KG1 (cell line): ENCODE measurements at places on chromosomes 6 and 20.

GRCh38 chr6:6724539-6725467 lies 136.3 kb downstream of the LY86 start:
- peak; percentile 89 for DNase-seq

GRCh38 chr6:56888687-56889086 lies 66.2 kb upstream of the BEND6 start:
- no peak for DNase-seq

- no peak for DNase-seq
These were observed 35.3 kb downstream of the PANK2 start for GRCh38 chr20:3924304-3925112.

DNA sequence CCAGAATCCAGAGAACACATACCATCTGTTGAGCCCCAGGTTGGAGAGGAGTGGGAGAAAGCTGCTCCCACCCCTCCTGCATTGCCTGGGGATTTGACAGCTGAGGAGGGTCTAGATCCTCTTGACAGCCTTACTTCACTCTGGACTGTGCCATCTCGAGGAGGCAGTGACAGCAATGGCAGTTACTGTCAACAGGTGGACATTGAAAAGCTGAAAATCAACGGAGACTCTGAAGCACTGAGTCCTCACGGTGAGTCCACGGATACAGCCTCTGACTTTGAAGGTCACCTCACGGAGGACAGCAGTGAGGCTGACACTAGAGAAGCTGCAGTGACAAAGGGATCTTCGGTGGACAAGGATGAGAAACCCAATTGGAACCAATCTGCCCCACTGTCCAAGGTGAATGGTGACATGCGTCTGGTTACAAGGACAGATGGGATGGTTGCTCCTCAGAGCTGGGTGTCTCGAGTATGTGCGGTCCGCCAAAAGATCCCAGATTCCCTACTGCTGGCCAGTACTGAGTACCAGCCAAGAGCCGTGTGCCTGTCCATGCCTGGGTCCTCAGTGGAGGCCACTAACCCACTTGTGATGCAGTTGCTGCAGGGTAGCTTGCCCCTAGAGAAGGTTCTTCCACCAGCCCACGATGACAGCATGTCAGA lies 77.4 kb downstream of the ASXL1 start:
- no peak for DNase-seq

DNA sequence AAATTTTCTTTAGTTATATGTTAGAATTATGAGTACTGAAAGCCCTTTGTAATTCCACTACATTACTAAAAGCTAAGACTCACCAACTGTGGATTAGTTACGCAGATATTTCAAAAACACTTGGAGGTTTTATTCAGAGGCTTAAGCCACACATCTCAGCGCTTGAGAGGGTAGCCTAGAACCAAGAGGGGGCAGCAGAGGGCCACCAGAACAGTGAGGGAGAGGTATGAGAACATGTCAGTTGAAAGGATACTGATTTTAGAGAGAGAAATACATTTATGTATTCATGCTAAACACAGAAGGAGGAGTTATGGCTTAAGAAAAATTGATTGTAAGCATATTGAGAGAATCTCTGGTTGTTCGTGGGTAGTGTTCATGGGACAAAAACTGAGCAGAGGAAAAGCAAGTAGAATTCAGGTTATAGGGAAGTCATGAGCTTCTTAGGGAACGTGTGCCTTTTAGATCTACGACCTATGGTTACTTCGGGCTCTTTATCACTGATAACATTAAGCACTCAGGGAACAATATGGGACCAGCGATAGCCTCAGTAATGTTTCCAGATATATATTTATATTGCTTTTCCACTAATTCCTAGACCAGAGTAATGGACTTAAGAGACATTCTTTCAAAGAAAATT lies 20.4 kb upstream of the SERINC1 start:
- peak; percentile 39 for DNase-seq

GRCh38 chr6:31558631-31559500 lies 11.5 kb downstream of the NFKBIL1 start:
- peak; percentile 73 for DNase-seq

GRCh38 chr20:1930165-1930564 lies 35.0 kb downstream of the SIRPA start:
- DNase-seq = no peak

DNA sequence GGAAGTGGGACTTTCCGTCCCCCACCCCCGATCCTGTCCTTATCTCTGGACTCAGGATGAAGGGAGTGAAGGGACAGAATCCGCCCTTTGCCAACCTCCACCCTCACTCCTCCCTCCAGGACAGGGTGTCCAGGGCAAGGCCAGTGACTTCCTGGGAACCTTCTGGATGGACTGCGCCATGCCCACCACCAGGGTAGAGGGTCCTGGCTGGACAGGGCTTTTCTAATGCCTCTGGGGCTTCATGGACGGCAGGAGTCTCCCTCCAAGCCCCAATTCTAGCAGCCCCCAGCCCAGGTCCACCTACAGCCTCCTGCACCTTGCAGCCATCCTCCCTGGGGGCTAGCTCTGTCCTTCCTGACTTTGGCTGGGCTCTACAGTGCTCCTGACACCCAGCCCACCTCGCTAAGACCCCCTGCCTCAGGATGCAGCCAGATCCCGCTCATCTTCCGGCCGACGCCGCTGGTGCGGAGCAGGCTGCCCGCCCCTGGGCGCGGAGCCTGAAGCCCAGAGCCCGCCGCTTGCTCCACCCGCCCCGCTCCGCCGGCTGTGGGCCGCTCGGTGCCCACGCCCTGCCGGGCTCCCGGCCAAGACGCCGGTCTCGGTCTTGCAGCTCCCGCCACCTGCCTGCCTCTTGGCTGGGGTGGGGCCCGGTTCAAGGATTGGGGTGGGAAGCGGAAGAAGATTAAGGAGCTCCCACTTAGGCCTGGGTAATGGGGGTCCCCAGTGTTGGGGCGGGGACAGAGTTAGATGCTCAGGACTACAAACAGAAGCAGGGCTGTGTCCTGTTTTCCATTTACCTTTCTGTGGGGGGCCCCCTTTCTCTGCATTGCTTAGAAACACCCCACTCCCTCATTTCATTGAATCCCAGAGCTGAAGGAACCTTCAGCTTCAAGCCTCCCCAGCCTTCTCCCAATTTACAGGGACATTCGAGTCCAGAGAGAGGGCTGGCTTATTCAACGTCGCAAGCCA lies 72.8 kb downstream of the MDGA1 start:
- no peak for DNase-seq

DNA sequence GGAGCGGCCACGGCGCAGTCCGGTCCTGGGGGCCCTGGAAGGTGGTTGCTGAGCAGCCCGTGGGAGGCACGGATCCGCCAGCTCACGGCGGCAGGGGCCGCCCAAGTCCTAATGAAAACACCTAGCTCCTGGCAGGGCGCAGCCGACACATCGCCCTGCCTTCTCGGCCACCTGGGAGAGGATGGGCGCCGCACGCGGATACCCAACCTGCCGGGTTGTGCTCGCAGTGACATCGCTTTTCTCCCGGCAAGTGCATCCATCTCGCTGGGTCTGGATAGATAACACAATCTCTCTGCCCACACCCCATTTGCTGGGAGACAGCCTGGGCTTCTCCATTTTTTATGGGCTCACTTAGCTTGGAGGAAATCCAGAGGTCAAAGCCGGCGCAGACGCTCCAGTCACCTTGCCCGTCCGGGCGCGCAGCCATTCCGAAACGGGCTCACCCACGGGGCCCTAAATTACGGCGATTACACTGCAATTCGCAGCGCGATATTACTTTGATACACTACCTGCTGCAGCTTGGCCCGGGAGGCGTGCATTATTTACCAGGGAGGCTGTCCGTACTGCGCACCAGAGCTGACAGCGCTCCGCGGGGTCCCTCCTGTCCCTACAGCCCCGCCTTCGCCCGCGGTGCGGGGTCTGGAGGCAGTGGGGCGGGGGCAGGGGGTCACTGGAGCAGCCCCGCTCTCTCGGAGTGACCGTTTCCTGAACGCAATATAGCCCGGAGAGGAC lies 36.2 kb upstream of the CCDC167 start:
- no peak for DNase-seq

GRCh38 chr20:46681032-46681854 lies 8.0 kb downstream of the TP53RK start:
- peak; percentile 66 for DNase-seq

- no peak for DNase-seq
These were observed 7.9 kb downstream of the RIN2 start for GRCh38 chr20:19765913-19766312.

- DNase-seq = no peak
These were observed 693 bp downstream of the HLA-F start for GRCh38 chr6:29723666-29724588.

- DNase-seq = no peak
These were observed 38.7 kb downstream of the SLC35D3 start for GRCh38 chr6:136960781-136961180.

DNA sequence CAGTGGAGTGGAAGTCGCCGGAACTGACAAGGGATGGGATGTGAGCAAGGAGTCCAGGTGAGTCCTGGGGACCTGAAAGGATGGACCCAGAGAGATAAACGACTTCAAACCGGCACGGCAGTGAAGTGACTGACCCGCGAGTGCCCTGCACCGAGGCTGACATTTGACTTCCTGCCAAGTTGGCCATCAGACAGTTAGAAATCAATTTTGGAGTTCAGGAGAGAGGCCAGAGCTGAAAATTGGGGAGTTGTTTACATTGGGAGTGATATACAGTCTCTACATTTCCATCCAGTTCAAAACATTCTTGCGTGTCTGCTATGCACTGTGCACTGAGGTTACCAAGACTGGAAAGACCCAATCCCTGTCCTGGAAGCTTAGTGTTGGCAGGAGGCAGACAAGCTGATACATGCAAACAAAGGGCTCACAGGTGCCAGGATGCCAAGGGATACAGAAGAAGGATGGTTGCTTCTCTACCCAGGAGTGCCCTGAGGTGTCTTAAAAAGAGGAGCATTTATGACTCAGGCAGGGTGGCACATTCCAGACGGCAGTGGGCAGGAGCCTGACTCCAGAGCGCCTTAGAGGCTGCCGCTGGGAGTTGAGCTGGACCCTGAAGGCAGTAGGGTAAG lies 186.6 kb downstream of the MTHFD1L start:
- no peak for DNase-seq

DNA sequence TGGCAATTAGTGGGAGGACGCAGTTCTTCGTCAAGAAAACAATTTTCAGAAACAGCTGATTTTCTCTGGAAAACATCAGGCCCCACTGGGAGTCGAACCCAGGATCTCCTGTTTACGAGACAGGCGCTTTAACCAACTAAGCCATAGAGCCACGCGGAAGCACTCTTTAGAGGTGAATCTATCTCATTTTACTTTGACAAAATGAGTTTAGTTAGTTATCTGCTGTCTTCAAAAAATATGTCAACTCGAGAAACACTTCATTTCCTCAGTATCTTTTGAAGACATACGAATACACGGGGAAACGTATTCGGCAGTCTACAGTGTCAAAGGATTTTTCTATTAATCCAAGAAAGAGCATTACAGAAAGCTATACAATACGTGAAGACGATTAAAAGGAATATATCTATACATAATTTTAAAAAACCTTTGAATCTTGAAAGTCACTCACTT lies 26.7 kb downstream of the GPX6 start:
- DNase-seq = peak; percentile 66

DNA sequence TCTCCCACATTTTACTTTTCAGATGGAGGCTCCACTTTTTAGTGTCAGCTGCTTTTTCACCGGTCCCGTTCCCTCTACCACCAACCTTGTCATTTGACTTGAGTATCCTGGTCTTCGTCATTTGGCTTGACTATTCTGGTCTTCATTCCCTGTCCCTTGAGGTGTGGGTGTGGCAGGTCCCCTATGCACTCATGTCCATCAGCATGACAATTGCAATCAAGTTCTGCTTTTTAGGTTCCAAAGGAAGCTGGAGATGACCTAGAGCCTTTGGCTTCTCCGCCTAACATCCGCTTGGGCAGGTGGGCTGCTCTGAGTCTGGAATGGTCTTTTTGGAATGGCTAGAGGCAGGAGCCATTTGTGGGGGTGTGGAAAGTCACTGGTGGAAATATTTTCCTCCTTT lies 99.8 kb upstream of the MLN start:
- no peak for DNase-seq

DNA sequence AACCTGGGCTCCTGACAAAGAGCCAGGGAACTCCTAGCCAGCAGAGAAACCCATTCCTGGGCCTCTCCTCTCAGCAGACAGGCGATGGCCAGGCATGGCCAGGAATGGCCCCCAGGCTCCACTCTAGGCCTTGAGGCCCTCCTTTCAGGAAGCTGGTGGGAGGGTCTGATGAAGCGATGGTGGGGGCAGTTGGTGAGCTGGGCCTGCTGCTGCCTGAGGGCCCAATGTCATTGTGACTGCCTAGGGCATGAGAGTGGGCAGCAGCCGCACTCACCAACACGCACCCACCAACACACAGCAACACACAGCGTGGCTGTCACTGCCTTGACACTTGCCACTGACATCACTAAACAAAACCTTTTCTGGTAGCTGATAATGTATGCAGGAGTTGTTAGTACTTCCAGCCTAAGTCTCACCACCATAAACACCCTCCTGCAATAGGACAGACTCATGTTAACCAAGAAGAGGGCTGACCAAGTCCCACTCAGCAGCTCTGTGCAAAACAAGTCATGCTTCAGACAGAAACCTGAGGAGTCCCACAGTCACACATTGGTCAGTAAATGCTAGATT lies 69.3 kb downstream of the ABHD12 start:
- no peak for DNase-seq

DNA sequence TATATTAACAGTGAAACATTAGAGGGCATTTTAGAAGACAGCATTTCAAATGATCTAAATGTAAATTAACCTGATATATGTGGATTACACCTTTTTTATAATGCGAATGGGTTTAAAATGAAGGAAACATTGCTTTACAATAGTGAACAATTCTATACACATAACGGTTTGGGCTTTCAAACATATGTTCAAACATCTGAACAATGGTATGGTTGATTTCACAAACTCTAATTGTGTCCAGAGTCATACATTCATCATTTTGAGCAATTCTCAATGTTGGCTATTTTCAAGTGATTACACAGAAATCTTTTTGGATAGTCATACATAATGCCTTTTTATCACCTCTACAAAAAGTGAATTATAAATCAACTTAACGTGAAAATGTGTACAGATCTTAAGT lies 578.1 kb downstream of the PHF3 start:
- DNase-seq = no peak

GRCh38 chr20:3716195-3716834 lies 3.9 kb upstream of the SIGLEC1 start:
- no peak for DNase-seq

GRCh38 chr6:87588756-87589407 lies 905 bp downstream of the RARS2 start:
- no peak for DNase-seq

GRCh38 chr6:40929176-40929575 lies 109.8 kb downstream of the UNC5CL start:
- no peak for DNase-seq

DNA sequence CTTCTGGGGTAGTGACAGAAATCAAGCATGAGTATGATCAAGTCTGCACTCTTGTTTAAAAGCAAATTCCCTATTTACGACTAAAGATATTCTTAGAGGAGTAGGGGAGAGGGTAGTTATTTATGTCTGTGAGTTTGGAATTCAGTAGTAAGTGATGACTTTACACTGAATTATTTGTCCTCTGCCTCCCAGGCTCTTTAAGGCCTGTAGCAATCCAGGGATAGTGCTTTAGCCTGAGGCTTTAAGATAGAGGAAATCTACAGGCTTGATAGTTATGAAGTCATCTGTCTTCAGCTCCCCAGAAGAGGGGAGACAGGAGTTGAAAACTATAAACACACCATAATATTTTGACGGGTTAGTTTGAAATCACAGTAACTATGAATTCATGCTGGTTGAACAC lies 664.5 kb downstream of the EPM2A start:
- no peak for DNase-seq

- DNase-seq = no peak
These were observed 18.3 kb downstream of the SIM1 start for GRCh38 chr6:100446115-100447080.

GRCh38 chr6:47655719-47656595 lies 42.4 kb upstream of the ADGRF4 start:
- DNase-seq = no peak

- DNase-seq = no peak
These were observed 63.4 kb downstream of the SMOC2 start for GRCh38 chr6:168504366-168504765.
